Activated naive CD4-positive, alpha-beta T cell treated with anti-CD3 and anti-CD28 coated beads, Interleukin-2, amount 50 U/mL, for 72 hours (primary cell): ENCODE measurements at places on chromosomes 2 and 18. TPM values are rescaled to one million over a fixed set of nuclear protein-coding genes. Genes with fewer than 3 reads are reported as not detected.

The POTEC gene
- total RNA-seq, result not detected

The RPL31 gene
- total RNA-seq, result 1,392 TPM

The B4GALT6 gene
- 0.64 TPM for total RNA-seq

The ASB18 gene
- total RNA-seq, result not detected

The FOXD4L1 gene
- total RNA-seq, result 0.30 TPM
